ENCODE measurements at places on chromosomes 5 and 9.

- no peak for DNase-seq
Measured at GRCh38 chr5:86143837-86144236, 473.9 kb upstream of the COX7C start.

DNA sequence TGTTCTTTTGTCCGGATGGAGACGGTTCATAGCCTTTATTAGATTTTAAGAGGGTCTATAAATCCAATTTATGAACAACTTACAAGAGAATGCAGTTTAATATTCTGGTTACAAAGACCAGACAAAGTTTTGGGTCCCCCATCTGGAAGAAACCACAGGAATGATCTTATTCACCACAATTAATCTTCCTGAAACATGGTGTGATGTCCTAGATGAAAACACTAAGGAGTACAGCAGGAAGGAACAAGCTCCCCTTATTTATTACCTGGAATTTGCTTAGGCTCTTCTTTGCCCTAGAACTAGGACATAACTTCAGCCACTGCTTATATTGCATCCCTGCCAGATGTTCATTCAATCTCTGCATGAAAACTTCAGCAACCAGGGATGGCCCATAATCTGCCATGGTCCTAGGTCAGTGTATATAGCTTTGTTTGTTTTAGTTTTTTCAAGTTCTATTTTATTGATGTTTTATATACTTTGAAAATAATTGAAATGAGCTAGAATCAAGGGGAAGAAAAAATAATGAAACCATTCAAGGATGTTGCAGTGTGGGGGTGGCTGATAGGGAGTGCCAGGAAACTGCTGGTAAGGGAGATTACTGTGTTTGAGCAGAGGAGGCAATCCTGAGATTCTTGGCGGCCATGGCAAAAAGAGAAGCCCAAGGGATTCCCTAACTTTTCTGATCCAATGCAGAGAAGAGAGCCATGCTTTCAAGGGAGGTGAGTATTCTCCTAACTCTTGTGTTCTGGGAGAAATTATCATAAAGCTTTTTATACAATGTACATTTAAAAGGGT lies 16.8 kb downstream of the TXNDC8 start:
- no peak for DNase-seq

- DNase-seq, result no peak
Measured at GRCh38 chr5:87411586-87411972, 1.2 kb downstream of the CCNH start.

DNA sequence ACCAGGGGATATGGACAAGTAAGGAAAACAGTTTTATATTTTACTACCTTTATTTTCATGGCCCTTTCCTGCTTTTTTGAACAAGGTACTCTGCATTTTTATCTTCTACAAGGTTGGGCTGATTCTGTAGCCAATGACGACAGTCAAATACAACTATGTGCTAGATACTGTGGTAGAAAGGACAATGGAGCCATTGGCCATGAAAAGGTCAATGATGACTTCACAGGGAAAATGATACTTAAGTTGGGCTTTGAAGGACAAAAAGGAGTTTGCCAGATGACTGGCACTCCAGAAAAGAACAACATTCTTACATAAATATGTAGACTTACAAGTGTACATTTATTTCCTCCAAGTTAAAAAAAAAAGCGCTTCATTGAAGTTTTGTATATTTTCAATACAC lies 663 bp downstream of the INSL6 start:
- DNase-seq, result no peak

- no peak for DNase-seq
Measured at GRCh38 chr5:134563221-134563620, 37.8 kb downstream of the JADE2 start.

GRCh38 chr9:105114964-105115728 lies 129.3 kb upstream of the SLC44A1 start:
- peak; percentile 44 for DNase-seq

DNA sequence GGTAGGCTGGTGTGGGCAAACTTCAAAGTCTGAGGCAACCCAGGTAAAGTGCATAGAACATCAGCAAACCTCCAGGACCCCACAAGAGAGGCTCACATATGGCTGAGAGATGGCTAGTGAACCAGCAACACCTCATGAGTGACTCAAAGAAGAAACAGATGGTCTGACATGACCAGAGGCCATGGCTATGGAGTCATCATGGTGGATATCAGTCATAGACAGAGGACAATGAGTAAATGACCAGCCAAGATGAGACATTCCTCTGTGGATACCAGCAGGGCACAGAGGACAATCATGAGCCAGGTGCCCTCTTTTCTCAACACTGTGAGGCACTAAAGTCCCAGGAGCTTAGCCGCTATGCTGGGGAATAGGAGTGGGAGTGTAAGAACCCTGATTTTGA lies 180.8 kb downstream of the RASEF start:
- no peak for DNase-seq

- DNase-seq, result no peak
Measured at GRCh38 chr9:101442318-101442717, 6.7 kb upstream of the ALDOB start.

- DNase-seq, result no peak
Measured at GRCh38 chr5:36619012-36619635, 12.7 kb downstream of the SLC1A3 start.

GRCh38 chr5:94544031-94544650 lies 74.3 kb downstream of the KIAA0825 start:
- DNase-seq, result no peak

DNA sequence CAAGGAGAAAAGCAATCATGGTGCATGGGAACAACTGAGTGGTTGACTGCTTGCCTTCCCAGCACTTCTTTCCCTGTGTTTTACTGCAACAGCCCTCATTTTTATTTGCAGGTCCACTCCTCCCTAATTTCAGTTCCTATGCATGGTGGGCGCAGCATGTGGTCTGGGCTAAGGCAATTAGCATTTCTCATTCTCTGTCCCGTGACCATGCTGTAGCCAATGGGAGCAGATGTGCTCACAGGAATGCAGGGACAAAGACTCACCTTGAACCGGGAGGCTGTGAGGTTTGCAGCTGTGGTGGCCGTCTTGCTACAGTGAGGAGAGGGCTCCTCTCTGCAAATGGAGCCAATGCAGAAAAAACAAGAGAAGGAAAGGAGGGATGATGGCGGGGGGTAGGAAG lies 315.5 kb downstream of the SLIT3 start:
- no peak for DNase-seq

DNA sequence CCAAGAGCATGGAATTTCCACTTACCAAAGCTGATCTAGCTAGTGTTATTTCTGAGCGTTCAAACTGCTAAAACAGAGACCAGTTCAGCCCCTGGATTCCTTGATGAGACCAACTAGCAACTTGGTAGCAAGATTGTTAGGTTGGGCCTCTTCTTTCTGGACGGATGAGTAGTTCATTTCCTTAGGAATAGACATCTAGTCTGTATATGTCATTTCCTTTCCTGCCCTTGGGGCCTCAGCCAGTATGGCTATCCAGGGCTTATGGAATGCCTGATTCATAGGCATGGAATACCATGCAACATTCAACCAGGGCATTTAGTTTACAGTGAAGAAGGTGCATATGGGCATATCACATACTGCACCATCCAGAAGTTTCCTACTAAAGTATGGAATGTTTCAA lies 14.5 kb upstream of the LPAR1 start:
- DNase-seq, result no peak

GRCh38 chr9:88544245-88544644 lies 9.3 kb downstream of the NXNL2 start:
- DNase-seq, result no peak

DNA sequence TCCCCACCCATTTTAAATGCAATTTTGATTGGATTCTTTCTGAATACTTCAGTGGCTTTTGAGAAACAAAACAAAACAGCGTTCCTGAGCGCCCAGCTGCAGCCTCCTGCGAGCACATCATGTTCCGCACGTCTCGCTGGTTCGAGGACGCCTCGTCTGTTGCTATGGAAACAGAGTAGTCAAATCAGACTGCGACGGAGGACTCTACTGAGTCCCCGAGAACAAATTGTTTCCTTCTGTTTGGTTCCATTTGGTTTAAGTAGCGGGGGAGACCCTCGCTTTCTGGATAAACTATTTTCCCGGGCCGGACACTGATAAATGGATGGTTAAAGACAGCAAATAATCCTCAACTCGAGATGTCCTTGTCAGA lies 69.0 kb downstream of the SLC28A3 start:
- peak; percentile 80 for DNase-seq

DNA sequence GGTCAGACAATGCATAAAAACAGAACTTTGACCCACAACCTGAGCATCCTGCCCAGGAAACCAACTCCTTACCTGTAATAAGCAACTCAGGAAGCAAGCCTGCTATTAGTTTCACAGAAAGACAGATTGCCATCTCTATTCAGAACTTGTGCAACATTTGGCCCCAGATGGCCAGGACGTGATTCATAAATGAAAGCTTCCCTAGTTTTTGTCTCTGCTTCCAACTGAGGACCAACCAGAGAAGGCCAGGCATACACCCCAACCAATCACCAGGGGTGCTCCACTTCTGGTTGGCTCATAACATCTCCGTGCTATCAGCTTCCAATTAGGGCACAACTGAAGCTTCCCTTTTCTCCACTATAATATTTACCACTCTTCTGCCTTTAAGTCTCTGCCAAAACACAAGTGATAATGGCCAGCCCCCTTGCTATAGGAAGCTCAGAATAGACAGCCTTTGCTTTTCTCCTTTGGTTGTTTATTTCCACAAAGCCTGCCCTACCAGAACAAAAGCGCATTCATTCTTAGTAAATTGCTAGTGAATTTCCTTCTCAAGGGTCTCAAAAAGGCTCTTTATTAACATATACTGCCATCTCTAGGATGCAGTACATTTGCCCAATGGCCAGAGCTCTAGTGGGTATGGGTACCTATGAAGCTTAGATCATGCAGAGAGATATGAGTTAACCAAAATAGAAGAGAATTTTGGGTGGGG lies 289.7 kb upstream of the DAP start:
- no peak for DNase-seq

- DNase-seq, result peak; percentile 34
Measured at GRCh38 chr5:172939071-172939470, 20.2 kb upstream of the RPL26L1 start.

GRCh38 chr9:20271723-20272122 lies 350.6 kb downstream of the MLLT3 start:
- DNase-seq, result no peak

- no peak for DNase-seq
Measured at GRCh38 chr9:20742833-20743232, 58.8 kb downstream of the FOCAD start.

DNA sequence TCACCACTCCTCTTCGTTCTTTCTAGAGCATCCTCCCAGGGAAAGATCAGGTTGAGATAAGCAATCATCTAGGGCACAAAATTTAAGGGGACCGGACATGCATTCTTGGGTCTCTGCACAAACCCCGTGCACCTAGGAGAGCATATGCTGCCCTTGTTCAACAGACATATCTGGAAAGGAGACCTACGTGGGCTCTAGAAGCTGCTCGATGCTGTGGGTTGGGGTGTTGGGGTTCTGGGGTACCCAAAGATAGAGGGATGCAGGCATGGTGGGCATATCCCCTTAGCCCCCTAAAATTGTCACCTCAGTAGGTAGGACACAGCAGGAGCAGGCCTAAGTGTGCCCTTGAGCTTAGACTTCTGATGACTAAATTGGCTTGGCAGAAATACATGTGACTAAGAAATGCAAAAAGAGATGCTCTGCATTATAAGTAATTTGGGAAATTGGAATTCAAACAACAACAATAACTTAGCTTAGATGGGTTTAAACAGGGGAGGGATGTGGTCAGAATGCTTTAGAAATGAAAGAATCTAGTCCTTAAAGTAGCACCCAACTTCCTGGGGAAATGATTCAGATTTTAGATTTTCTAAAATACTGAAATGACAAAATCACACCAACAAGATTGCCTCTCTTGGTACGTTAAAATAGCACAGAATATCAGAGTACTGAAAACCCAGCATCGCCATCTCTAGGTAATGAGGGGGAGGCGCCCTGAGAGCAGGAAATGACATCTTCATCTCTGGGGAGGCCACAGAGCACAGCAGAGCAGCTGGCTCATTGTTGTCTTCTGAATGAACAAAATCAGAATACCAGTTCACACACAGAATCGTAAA lies 172.3 kb downstream of the GNA14 start:
- DNase-seq, result peak; percentile 73

DNA sequence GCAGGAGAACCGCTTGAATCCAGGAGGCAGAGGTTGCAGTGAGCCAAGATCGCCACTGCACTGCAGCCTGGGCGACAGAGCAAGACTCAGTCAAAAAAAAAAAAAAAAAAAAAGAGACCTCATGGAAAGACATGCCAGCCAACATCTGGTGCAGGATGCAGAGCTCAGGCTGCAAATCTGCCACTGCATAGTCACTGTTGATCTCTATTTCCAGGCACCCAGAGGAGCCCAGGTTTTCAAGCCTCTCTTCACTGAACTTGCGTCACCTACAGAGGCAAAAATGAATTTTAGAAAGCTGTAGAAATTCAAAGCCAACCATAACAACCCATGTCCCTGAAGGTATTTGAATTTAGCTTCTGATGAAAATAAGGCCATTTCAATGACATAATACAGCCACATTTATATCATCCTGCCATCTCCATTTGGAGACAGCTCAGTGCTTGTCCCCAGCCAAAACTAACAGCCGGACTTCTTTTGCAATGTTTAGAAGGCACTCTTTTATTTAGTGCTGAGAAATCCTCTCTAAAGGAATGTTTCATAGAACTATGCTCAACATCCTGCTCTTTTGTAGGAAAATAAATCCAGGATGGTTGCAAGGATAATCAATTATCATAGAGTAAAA lies 113.3 kb downstream of the SNX18 start:
- no peak for DNase-seq

DNA sequence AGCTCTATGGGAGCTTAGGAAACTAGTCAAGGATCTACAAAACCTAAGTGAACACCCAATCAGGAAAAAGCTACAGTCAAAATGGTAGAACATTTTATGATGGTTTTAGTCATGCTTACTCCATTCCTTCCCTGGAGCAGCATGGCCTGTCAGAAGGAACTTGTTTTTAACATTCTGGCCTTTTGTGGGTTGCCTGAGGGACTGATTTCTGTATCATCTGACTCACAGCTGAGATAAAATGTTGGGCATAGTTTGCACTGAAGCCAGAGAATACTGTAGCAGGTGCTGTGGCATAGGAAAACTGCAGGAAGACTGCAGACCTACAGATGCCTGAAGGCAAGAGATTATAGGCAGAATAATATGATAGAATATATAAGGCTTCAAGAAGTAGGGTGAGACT lies 719.6 kb upstream of the GRAMD2B start:
- DNase-seq, result no peak

- no peak for DNase-seq
Measured at GRCh38 chr9:137055385-137056364, 1.8 kb upstream of the ENTPD2 start.

All from activated naive CD4-positive, alpha-beta T cell treated with anti-CD3 and anti-CD28 coated beads, Interleukin-2, amount 10 ng/mL, durations not matched to agents 7 days and 5 days (primary cell).